SJCRH30 (cell line): ENCODE measurements at places on chromosomes 3 and 15. TPM values are rescaled to one million over a fixed set of nuclear protein-coding genes. Genes with fewer than 3 reads are reported as not detected.

Gene XCR1
- not detected in 2 replicates for total RNA-seq

DNA sequence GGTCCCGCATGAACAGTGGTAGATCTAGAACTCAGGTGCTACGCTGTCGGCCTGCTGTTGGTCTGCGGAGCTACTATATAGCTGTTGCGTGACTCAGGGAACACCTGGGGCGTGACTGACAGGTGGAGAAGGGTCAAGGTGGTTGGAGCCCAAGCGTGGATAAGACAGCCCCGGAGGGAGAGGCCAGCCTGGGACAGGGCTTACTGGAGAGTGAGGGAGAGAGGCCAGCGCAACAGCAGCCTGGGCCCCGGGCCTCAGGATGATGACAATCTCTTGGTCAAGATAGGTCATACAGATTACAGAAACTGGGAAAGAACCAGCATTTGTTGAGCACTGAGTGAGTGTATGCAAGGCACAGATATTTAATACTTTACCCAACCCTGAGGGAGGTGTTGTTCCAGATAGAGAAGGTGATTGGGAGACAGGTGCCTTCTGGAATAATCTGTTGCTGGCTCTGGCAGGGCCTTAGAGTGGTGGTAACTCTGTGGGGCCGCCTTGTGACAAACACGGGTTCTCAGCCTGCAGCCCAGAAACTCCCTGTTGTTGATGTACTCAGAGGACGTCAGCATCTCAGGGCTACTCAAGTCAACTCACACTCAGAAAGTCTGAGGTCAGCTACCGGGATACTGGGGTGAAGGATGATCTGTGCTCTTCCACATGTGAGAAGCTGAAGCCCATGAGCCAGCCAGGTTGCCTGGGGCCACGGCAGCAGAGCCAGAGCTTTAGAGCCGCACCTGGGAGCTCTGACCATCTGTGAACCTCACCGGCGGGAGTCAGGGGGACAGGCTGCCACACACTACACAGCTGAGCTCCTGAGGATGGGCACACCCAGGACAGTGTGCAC, 265.4 kb upstream of the HES1 start:
- no peak for DNase-seq

Gene CHCHD6
- 24.2 and 24.4 TPM in 2 replicates for total RNA-seq

DNA sequence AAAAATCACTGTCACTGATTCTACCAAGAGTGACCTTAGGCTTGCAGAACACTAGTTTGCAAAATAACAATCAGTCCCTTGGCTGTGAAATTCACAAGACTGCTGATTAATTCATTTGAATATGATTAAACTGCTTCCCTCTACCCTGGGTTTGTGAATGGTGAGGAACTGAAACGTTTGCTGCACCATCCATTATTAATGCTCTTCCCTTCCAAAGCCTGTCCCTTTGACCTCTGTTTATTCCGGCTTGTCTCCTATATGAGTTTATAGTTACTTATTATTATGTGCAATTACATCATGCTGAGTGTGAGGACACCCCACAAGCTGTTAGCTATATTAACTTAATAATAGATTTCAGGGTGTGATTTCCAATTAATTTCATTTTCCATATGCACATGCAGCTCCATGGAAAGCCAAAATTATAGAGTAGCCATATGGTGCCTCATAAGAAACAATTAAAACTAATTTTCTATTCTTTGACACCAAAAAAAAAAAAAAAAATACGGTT, 96.5 kb downstream of the SUCLG2 start:
- no peak for DNase-seq

GRCh38 chr3:45548681-45549075, 45.9 kb upstream of the LIMD1 start:
- DNase-seq = no peak
